ENCODE measurements at places on chromosomes 13 and 19.

- DNase-seq = peak; percentile 72
Observed at GRCh38 chr13:99617474-99618255, 116.4 kb downstream of the TM9SF2 start.

GRCh38 chr19:7619671-7620441, 9.5 kb downstream of the XAB2 start:
- no peak for DNase-seq

DNA sequence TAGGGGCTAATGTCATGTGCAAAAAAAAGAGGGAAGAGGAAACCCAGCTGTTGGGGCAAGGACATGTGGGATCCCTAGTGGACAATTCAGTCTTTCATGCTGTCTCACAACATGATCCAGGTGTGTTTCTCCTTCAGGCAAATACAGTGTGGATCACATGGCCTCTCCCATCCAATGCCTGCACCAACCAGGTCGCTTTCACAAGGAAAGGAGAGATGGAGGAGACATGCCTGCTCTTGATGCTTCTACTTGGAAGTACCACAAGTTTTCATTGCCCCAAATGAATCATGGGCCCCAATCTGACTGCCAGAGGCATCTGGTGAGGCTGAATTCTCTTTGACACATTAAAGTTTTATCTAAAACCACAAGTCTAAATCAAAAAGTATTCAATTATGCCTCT, 82.1 kb downstream of the DLEU7 start:
- no peak for DNase-seq

DNA sequence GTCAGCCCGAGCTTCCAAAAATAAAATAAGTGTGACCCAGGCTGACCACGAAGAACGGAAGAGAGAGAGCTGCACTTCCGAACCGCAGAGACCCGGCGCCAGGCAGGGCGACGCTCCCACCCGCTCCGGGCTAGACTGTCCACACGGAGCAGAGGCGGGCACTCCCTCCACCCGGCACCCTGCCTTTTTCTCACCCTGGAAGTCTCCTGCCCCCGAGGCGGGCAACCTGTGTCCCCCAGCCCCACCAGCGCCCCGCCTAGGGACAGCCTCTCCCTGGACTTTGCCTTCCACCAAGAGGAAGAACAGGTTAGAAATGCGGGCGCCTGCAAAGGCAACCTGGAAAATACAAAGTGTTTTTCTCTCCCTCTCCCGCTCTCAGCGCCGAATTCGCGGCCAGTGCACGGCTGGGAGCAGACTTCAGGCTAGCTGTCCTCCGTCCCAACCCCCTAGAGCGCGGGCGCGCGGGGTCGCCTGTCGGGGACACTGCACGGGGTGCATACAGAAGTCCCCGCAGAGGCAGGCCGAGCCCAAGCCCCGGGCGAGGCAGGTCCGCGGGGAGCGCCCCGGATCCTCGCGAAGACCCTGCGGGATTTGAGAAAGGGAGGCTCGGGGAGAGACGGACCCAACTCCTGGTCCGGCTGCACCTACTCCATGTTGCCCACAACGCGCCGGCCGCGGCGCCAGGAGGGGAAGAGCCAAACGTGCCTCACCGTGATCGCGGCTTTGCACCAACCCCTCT, 845 bp downstream of the SPRY2 start:
- peak; percentile 20 for DNase-seq

DNA sequence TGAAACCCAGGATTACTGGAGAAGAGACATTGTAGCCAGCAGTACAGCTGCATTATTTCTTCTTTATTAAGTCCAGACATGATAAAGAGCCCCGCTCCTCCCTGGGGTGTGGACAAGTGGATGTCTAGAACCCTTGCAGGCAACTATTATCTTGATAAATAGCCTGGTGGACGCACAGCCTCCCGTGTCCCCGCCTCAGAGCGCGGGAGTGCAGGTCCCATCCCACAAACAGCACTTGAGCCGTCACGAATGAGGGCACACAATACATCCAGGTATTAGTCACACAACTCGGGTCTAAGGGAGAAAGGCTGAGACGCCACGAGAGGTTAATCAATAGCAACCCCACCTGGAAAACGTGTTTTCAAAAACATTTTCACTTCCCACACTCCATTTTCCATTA, 213.2 kb upstream of the SOX1 start:
- DNase-seq = no peak

DNA sequence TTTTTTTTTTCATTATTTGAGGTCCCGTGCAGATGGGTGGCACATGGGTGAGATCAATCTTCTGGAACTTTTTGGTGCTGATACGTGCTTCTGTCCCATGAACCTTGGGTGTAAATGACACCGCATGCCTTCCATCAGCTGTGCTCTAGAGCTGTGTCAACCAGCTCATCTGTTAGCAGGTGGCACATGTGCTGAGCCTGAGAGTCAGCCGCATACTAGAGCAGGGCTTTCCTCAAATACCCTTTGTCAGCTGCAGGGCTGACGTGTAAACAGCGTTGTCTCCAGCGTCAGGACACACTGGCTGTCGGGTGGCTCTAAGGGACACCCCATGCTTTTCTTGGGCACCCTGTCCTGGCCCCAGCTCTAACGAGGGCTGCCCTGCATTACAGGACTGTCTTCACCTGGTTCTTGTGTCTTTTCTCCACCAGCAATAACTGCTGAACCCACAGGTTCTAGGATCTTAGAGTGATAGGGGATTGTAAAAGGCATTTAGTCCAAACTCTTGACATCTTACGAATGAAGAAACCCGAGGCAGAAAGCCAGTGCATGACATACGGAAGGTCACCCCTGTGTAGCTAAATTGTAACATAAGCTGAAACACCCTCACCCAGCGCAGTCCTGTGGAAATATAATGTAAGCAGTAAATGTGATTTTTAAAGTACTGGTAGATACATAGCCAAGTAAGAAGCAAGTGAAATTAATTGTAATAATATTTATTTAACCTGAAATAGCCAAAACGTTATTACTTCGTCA, 119.5 kb downstream of the LRCH1 start:
- no peak for DNase-seq

DNA sequence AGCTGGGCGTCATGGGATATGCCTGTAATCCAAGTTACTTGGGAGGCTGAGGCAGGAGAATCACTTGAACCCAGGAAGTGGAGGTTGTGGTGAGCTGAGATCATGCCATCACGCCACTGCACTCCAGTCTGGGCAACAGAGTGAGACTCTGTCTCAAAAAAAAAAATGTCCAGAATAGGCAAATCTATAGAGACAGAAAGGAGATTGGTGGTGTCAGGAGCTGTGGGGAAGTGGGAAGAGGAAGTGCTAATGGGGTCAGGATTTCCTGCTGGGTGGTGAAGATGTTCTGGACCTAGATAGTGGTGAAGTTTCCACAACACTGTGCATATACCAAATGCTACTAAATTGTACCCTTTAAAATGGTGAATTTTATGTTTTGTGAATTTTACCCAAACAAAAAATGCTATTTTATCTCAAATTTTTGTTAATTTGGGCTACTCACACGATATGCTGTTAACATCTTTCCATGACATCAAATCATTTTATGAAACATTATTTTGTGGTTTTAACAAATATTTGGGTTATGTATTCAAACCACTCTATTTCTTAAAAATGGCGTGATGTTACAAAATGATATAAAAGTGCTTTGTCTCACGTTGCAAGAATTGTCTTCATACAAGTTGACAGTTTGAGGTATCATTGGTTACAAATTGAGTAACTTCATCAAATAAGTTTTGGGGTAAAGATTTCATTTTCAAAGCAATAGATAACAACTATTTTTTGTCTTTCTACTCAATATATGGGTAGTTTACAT, 7.4 kb upstream of the CYP4F3 start:
- no peak for DNase-seq

- DNase-seq = peak; percentile 71
Observed at GRCh38 chr13:32246468-32246867, 68.7 kb downstream of the ZAR1L start.

DNA sequence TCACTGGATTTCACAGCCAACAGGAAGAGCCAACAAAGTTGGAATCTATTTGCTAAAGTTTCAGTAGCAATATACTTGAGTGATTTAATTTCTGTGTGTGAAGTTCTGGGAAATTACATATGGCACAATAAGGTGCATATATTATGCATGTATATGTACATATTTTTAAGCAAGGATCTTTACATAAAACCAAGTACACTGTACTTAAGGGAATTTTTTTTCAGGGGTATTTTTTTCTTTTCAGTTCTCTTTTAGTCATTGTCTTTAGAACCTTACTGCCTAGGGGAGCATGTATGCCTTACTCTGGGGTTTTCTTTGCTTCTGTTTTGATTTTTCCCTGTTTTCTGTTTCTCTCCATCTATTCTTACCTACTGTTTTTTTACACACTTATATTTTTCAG, 7.4 kb downstream of the RAP2A start:
- DNase-seq = no peak

- DNase-seq = no peak
Observed at GRCh38 chr13:41916173-41916954, 44.5 kb downstream of the VWA8 start.

- DNase-seq = no peak
Observed at GRCh38 chr13:26320766-26321165, 66.8 kb downstream of the CDK8 start.

GRCh38 chr19:29618434-29618833, 12.4 kb downstream of the POP4 start:
- no peak for DNase-seq
